ENCODE measurements at places on chromosomes 1 and 21.

- no peak for DNase-seq
Measured at GRCh38 chr1:14367451-14367850, 231.0 kb upstream of the KAZN start.

DNA sequence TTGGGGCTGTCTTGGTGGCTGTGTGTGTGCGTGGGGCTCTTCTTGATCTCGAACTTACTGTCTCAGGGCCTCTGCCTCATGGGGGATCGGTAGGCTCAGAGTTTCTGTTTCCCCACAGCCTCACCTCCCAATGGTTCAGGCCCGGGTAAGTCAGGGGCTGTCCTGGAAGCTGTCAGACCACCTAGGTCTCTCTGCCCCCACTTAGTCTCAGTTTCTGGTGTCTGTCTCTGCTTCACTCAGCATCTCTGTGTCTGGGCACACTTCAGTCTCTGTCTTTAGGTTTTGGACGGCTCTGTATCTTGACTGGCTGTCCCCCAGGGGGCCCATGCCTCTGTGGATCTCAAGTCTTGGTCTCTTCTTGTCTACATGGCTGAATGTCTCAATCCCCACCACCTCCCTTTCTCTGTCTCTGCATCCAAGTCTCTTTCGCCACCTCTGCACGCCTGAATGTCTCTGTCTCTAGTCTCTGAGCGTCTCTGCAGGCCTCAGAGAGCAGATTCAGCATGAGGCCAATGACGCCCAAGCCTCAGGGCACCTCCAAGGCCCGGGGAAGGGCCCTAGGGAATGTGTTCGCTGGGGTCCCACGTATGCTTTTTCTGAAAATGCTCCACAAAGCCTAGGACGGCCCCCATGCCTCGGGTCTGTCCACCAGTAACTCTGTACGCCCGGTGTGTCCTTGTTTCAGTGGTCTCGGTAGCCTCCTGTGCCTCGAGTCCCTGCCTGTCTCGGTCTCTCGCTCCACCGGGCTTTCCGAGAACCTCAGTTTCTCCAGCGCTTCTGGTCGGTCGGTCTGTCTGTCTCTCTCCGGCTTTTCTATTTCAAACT lies 818 bp downstream of the FHL3 start:
- DNase-seq = no peak

DNA sequence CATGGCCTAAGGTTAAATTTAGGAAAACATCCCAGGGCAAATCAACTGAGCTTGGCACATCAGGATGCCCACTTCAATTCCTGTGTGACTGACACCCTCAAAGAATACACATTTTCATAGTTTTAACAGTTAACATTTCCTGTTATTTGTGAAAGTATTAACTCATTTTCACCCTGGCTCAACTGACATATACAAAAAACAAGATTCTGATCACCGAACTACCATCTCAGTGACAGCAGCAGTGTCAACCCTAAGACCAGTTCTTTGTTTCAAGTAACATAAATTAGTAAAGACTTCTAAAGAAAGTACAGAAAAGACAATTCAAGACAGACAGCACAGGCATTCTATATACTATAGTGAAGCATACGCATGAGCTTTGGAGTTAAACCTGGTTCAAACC lies 69.0 kb upstream of the SDC3 start:
- no peak for DNase-seq

- DNase-seq = no peak
Measured at GRCh38 chr1:8430476-8430875, 112.6 kb downstream of the SLC45A1 start.

- DNase-seq = no peak
Measured at GRCh38 chr1:19831441-19831840, 16.4 kb upstream of the RNF186 start.

DNA sequence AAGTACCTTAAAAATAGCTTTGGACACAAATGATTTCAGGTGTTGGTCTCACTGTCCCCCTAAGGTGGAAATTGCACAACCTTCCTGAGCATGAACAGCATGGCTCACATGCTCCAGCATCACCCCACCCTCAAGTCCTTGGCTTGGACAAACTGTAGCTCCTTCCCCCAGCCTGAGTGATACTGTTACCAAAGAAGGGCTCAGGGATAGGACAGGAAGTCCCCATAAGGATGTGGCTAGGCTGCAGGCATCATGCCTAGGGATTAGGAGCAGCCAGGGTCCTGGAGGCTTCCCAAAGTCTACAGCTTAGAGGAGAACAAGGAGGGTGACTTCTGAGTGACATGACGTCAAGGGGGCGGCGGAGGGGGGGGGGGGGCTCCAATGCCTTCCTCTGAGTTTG lies 10.1 kb downstream of the FAM78B start:
- no peak for DNase-seq
